ENCODE measurements at places on chromosomes 1 and 21.

DNA sequence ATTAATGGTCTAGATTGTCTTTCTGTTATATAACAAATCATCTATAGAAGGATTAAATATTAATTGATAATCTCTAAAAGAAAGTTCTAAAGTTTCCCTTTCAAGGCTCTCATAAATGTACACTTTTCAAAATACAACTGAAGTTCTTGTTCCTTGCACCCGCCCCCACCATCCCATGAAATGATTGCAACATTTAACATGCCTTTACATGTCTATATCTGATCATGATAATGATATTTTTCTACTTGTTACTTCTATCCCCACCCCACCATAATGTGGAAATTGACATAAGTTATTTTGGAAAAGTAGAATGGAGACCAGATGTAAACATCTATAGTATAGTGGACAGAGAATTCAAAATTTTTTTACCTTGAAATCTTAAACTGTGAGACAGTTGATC lies 186.6 kb downstream of the NTNG1 start:
- DNase-seq, result no peak

DNA sequence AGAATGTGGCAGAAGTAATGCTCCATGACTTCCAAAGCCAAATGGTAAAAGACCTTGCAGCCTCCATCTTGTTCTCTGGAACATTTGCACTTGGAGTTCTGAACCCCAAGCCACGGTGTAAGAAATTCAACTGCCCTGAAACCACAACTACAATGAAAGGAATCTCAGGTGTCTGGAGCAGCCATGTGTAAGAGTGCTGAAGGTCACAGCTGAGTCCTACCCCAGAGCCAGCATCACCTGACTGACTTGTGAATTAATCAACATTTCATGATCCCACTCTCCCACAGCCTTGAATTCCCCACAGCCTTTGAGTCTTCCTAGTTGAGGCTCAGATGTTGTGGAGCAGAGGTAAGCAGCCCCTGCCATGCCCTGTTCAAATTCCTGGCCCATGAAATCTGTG lies 192.8 kb upstream of the CAMK1G start:
- DNase-seq, result no peak

DNA sequence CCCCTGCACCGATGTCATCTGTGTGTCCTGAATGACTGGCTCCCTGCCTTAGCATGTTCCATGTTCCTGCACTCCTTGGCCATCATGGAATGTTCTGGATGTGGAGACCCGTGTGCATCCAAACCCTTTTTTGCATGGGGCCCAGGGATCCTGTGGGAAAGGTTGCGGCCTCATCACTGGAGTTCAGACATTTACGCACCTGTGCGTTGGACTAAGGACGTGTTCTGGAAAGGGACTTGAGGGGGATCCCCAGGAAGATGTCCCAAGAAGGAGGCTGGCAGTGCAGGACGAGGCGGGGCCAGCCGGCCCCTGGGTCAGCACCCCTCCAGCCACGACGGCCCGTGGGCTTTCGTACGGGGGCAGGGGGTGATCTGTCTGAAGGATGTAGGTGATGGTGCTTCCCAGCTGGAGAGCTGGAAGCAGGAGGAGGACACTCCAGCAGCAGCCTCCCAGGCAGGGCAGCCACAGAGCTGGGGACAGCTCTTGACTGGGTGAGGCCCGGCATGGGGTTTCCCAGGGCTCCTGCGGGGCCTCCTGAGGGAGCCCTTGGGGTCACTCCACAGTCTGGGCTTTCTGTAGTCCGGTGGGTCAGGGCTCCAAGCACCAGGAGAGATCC lies 67.2 kb downstream of the SCCPDH start:
- DNase-seq, result no peak

GRCh38 chr1:184965944-184966860 lies 8.1 kb downstream of the NIBAN1 start:
- DNase-seq, result no peak

DNA sequence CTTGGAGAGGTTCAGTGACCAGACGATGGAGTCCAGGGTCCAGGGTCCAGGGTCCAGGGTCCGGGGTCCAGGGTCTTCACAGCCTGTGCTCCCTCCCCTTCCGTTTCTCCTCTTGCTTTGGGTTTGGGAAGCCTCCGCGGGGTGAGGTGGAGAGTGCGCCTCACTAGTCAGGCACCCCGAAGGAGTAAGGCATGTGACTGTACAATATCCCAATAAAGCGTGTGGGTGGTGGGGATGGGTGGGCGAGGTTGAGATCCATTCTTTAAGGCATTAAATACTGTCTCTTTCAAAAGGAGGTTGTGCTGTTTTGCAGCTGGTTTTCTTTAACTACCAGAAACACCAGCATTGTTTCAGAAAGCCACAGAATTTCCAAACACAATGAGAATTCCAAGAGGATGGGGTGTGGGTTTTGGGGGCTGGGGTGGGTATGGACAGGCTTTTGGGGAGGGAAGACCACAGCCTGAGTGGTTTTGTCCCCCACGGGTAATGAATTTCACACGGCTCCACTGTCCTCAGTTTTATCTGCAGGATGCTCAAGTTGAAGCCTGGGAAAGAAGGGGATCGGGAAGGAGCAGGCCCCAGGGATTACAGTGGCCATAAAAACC lies 65.7 kb downstream of the KIF26B start:
- no peak for DNase-seq

DNA sequence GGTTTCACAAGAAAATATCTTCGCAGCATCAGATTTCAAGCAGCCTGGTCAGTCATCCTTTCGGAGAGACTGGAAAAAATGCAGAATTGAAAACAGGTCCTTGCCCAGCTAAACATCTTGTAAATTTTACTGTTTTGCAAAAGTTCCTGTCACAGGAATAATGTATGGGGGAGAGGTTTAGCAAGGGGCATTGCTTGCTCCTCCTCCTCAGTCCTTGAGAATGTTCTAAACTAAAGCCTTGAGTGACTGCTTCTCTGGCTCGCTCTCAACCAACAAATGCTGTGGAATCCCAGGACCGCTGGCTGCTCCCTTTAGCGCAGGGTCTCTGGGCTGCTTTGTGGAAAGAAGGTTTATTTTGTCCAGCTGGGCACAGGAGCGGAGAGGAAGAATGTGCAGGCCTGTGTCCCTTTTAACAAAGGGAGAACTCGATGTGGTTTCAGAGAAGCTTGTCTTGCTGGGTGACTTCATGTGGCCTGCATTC lies 33.6 kb upstream of the FHAD1 start:
- DNase-seq, result no peak

DNA sequence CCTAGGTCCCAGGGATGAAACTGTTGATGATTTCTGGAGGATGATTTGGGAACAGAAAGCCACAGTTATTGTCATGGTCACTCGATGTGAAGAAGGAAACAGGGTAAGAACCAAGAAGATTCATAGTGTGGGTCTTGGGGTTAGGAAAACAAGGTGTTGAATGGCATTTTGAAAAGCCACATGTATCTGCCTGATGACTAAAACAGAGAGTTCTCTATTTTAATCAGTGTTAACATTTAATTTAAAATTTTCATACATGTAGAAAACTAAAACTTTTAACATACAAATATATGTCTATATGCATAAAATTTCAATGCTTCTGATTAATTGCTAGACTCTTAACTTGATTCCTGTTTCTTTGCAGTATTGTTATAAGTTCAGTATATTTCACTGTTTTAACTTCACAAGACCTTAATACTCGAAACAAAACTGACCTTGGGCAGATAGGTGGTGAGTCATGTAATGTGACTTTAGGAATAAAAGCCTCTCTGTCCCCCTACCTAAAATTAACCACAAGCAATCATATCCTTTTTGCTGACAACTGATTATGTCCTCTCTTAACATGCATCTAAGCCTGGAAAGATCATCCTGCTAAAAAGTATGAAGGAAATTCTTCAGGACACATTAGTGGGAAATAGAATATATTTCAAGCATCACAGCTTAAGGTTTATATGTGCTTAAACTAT lies 95.6 kb downstream of the PTPRC start:
- DNase-seq, result peak; percentile 82
